ENCODE measurements at places on chromosomes 7 and 10. TPM values are rescaled to one million over a fixed set of nuclear protein-coding genes. Genes with fewer than 3 reads are reported as not detected.

Gene ACBD7
- 6.1 TPM for total RNA-seq

DNA sequence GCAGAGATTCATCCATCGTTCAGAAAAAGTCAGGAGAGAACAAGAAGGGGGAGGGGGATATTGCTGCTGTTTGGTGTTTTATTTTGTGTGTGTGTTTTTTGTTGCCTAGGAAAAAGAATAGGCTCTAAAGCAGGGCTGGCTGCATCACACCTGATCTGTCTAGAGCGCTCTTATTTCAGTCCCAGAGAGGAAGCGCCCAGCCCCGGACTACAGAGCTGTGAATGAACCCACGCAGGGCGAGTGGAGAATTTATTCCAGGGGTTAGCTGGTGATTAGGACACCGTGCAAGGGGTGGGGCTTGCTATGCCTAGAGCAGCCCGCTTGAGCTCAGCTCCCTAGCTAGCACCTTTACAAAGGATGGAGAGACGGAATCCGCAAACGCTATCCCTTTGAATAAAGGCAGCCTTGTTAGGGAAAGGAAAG is 621 bp upstream of the FAM13C start:
- DNase-seq = peak; percentile 57

Gene PRRT4
- 0.14 TPM for total RNA-seq

GRCh38 chr10:75105576-75106197 is 5.8 kb upstream of the SAMD8 start:
- DNase-seq = no peak

DNA sequence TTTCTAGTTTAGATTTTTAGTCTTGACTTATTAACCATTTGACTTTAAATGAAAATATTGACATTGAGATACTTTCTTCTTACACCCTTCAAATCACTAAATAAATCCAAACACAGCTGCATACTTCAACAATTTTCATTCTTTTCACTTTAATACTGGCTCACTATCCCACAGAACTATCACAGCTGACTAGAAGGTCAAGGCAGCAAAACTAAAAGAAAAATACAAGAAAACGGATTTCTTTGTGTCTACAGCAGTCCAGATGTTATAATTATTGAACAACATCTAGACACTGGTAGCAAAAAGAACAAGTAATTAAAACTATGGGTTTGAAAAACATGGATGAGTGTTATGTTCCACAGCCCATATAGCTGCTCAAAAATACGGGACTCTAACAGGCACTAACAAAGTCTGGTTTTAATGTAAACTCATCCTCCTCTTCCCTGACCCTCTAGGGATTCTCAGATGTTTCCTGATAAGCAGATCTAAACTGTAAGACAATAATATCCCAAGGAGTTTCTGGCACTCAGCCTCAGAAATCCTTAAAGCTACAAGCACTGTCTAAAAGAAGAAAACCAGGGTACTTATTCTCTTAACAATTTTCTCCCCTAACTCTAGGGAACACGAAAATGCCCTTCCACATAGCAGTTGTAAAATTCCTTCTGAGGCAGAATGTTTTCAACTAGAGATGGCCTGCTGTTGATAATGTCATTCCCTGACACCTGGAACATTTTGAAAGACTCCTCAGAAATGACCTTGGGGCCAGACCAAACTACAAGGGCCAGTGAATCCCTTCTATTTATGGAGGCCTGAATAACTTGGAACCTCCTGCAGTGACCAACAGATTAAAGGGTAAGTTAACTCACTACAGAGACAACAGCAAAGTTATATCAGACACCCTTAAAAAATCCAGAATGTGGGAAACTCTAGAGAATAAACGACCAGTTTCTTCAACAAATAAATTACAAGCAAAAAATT is 12.8 kb downstream of the DNMBP start:
- DNase-seq = no peak

GRCh38 chr10:59079386-59080226 is 96.8 kb upstream of the PHYHIPL start:
- DNase-seq = no peak

DNA sequence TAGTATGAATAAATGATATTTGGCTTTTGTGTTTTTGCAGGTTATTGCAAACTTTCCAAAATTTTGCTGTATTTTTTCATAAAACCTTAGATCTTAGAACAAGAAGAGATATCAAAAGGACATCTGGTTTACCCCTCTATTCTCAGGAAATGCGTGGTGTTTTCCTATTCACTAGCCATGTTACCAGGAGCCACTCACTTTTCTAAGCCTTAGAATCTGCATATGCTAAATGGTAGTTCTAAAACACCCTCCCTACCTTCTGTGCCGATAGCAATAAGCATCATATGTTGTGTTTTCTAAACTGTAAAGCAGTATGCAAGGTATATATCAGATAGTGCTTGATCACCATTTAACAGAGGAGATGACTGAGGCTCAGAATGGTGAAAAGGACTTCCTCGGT is 715.0 kb upstream of the CELF2 start:
- DNase-seq = no peak

GRCh38 chr10:115909962-115910731 is 362.9 kb downstream of the GFRA1 start:
- no peak for DNase-seq

- no peak for DNase-seq
Observed at GRCh38 chr7:28812616-28813015, 145.5 kb downstream of the TRIL start.

DNA sequence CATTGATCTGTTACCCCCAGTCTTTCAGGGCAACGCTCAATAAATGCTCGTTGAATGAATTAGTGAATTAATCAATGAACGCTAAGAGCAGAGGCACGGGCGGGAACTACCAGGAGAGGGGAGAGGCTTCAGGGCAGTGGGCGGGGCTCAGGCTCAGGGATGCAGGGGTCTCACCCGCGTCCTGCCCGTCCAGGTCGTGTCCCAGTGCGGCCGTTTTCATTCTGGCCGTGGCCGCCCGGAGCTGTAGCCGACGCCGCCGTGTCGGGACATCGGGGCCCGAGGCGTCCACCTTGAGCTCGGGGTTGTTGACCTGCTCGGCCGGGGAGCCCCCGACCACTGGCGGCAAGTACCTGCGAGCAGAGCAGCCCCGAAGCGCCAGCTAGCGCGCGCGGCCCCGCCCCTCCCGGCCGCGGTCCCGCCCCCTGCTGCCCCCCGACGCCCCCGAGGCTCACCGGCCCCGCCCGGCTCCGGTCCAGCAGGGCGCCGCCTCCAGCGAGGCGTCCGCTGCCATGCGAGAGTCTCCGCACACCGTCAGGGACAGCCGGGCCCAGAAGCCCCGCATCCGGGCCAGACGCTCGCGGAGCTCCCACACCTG is 2.8 kb upstream of the GAL3ST4 start:
- DNase-seq = peak; percentile 95

GRCh38 chr10:74644738-74645137 is 181.7 kb upstream of the KAT6B start:
- DNase-seq = no peak

- DNase-seq = no peak
Observed at GRCh38 chr10:104895981-104896380, 254.9 kb downstream of the SORCS3 start.

GRCh38 chr10:12707461-12708185 is 293.9 kb downstream of the CCDC3 start:
- no peak for DNase-seq

GRCh38 chr10:80104066-80104926 is 25.8 kb downstream of the TMEM254 start:
- DNase-seq = no peak

GRCh38 chr7:121298831-121299239 is 30.0 kb upstream of the WNT16 start:
- no peak for DNase-seq

DNA sequence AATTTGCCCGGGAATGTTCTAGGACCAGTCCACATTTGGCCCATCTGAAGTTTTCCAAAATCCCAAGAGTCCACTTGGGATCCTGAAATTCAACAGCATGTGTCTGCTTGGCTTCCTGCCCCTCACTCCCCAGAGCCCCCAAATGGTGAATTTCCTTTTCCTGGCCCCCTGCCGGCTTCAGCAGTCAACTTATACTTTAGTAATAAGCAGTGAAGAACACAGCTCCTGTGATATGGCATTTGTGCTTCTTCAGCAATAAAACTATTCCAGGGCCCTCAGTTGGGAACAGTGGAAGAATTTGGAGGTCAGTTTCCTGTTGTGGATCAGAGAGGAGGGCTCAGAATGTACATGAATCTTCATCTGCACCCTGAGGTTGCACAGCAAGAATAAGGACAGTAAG is 51.1 kb downstream of the PRF1 start:
- DNase-seq = no peak

- DNase-seq = no peak
Observed at GRCh38 chr7:132639983-132640382, 63.7 kb upstream of the PLXNA4 start.

Gene SAP25
- 1.3 TPM for total RNA-seq

DNA sequence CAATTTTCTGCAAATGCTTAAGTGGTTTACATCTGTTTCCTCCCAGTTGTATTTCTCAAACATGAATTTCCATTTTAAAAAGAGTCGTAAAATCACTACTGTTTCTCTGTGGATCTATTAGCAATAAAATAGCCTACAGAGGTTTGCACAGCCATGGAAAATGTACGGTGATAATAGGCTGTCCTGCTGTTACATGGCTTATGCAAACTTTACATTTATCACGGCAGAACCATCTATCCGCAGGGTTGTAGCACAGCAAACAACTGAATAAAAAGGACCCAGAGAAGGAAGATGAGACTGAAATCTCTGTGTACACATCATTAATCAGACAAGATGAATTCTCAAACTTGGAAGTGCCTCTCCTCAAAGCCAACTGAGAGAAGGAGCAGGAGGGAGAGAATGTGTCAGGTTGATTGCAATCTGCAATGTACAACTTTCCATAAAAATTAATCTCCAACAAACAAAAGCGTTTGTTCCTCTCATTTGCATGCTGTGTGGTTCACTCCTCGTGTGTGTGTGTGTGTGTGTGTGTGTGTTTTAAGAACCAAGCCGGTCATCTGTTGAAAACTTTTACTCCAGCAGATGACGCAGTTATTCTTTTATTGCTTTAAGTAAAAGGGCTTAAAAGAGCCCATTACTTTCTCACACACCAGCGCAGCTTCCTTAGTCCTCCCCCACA is 279.3 kb downstream of the SKAP2 start:
- no peak for DNase-seq

All from H7 (cell line).